KBM-7 (cell line): ENCODE measurements at places on chromosomes 1 and 21.

DNA sequence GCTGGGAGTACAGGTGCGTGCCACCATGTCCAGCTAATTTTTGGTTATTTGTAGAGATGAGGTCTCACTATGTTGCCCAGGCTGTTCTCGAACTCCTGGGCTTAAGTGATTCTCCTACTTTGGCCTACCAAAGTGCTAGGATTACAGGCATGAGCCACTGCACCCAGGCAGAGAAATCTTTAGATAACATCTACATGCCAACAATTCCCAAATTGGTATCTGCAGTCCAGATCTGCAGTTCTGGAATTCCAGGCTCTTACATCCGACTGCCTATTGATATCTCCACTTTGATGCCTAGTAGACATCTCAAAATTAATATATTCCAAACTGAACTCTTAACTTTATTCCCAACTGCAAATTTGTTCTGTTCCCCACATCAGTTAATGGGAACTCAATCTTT lies 23.3 kb downstream of the INAVA start:
- DNase-seq, result no peak

GRCh38 chr1:22895357-22895756 lies 77.3 kb downstream of the LACTBL1 start:
- no peak for DNase-seq

DNA sequence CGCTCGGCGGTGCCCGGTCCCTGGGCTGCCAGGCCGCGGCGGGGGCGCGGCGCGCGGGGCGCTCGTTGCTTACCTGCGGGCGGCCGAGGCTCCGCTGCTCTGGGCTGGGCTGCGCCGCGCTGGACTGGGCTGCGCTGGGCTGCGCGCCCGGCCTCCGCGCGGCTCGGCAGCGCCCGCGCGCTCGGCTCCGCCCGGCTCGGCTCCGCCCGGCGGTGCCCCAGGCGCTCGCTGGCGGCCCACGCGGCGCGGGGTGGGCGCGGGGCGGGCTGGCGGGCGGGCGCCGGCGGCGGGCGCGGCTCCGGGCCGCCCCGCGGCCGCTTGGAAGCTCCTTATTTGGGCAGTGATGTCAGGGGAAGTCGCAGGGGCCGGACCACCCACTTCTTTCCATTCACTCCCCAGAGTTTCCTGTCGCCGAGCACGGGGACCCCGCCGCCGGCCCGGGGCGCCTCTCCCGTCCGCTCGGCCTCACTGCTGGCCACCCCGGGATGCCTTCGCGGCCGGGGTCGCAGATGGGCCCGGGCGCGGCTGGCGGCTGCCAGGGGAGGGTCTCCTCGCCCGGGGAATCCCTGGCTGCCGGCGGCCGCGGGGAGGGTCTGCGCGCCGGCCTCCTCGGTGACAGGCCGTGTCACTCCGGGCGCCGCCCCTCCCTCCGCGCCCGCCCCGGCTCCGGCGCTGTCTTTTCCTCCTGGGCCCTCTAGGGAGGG lies 177.7 kb upstream of the EDN2 start:
- DNase-seq, result peak; percentile 68

DNA sequence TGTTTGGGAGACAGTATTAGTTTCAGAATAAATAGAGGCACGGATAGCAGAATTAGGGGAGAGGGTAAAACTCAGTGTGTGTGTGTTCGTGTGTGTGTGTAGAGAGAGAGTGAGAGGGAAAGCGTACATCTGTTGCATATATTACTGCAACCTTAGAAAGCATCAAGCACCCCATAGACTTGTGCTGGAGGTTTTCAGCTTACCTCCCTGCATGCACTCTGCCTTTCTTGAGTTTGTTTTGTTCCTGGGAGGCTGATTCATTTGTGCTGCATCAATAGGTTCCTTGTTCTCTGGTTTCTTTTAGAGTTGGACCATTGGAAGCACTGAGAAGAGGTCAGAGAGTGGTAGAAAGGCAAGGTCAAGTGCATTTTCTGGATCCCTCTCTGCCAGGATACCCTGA lies 104.4 kb upstream of the KCNK1 start:
- no peak for DNase-seq

- peak; percentile 19 for DNase-seq
These were observed 996 bp upstream of the C1orf159 start for GRCh38 chr1:1116701-1117468.

GRCh38 chr1:13583966-13584791 lies 547 bp downstream of the PDPN start:
- DNase-seq, result no peak

- no peak for DNase-seq
These were observed 5.2 kb upstream of the SPRR1B start for GRCh38 chr1:153025797-153026196.

DNA sequence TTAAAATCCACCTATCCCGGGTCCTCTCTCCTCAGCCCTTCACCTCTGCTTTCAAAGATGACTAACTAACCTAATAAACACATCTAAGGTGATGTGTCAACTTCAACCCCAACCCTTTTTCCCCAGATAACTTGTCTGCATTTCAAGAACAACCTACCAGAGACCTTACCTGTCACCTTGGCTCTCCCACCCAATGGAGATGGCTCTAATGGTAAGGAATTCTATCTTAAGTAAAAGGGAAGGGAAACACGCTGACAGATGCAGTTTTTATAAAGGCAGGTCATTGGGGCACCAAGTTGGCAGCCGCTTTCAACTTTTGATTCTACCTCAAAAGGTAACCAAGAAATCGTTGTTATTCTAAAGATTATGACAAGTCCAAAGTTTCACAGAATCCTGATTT lies 37.6 kb downstream of the MRPL39 start:
- DNase-seq, result no peak

- no peak for DNase-seq
These were observed 10.0 kb downstream of the KDM5B start for GRCh38 chr1:202798260-202798659.

DNA sequence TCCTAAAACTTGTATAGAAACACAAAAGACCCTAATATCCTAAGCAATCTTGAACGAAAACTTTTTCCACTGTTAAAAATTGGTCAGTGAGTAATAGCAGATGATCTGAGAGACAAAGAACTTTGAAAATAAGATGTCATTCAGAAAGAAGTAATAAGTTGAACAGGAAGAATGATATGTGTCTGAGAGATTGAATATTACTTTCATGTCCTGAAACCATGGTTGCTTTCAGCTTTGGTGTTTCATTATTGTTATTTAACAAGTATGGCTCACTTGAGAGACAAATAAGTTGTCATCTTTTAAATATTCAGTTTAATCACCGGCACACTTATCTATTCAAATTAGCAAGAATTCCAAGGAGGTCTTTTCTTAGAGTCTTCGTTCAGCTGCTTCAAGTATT lies 11.4 kb downstream of the PRKACB start:
- no peak for DNase-seq

DNA sequence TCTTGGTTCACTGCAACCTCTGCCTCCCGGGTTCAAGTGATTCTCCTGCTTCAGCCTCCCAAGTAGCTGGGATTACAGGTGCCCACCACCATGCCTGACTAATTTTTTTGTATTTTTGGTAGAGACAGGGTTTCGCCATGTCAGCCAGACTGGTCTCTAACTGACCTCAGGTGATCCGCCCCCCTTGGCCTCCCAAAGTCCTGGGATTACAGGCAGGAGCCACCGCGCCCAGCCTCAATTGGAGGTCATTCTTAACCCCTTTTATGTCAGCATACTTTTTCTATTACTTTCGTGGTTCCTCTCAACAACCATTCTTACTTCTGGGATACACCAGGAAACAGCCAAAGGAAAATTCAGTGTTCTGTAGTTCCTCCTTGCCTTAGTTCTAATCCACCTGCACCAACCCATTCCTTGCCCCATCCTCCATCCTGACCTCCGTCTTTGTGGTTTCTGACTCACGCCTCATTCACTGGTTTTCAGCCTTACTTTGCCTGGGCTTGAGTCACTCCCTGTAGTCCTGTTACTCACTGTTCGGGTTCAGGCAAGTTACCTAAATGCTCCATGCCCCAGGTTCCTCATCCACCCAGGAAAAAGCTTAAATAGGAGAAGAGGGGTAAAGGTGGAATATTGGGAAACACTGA lies 12.9 kb upstream of the BCL10 start:
- DNase-seq, result peak; percentile 47

DNA sequence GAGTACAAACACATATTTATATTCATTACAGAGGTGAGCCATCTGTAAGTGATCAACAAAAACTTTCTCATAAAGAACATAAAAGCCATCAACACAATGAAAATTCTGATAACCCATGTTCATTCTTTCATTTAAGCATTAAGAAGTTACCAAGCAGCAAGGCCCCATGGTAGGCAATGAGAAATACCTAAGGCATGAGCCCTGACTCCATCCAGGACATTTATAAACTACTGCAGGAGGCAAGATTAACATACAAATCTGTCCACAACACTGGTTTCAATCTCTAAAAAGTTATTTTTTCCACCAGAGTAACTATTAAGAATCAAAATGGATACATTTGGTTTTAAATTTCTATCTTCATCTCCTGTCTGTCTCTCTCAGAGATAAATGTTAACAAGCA lies 76.1 kb downstream of the SIPA1L2 start:
- no peak for DNase-seq
